ENCODE measurements at places on chromosomes 5 and 9. TPM values are rescaled to one million over a fixed set of nuclear protein-coding genes. Genes with fewer than 3 reads are reported as not detected.

WDR31 gene
- total RNA-seq, result 4.9 TPM

KIF24 gene
- total RNA-seq, result 0.45 TPM

EFNA5 gene
- total RNA-seq, result 9.2 TPM

FAM169A gene
- total RNA-seq, result 0.16 TPM

ZNF622 gene
- total RNA-seq, result 26.6 TPM

FREM1 gene
- total RNA-seq, result 6.4 TPM

RGS3 gene
- 116 TPM for total RNA-seq

NOXA1 gene
- total RNA-seq, result 3.2 TPM

PCDHB8 gene
- 2.4 TPM for total RNA-seq

FOXE1 gene
- total RNA-seq, result not detected

SMAD5 gene
- 61.6 TPM for total RNA-seq

RNF208 gene
- total RNA-seq, result 5.9 TPM

SLC1A1 gene
- 8.2 TPM for total RNA-seq

UBE2D2 gene
- 111 TPM for total RNA-seq

ZNF354B gene
- 19.3 TPM for total RNA-seq

IGFBPL1 gene
- not detected for total RNA-seq

PIP5K1B gene
- 0.74 TPM for total RNA-seq

PCAT7 gene
- total RNA-seq, result not detected

ZNF169 gene
- total RNA-seq, result 4.6 TPM

TMEM174 gene
- not detected for total RNA-seq

LMX1B gene
- total RNA-seq, result 0.77 TPM

FRRS1L gene
- 0.32 TPM for total RNA-seq

CCIN gene
- total RNA-seq, result 0.87 TPM

TNFSF8 gene
- total RNA-seq, result 4.6 TPM

FAM151B gene
- 4.0 TPM for total RNA-seq

C7 gene
- total RNA-seq, result 326 TPM

TAS2R1 gene
- not detected for total RNA-seq

All from mesenteric fat pad (tissue), 1 donor.